ENCODE measurements at places on chromosomes 2 and 18.

DNA sequence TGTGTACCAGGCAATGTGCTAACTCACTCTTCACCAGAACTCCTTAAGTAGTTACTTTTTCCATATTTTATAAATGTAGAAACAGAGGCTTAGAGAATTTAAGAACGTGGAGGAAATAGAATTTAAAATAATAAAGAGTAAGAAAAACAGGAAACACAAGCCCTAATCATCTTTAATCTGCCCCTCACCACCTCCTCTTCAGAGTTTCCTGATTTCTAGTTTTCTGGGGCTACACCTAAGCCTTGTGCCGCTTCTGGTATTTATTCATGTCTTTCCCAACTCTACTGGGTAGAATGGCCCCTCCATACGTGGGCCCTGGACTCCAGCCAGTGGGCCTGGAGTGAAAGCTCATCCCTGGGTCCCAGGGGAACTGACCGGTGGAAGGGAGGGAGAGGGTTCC, 85.4 kb downstream of the RTN4 start:
- no peak for DNase-seq

GRCh38 chr2:204315236-204315662, 230.0 kb upstream of the PARD3B start:
- no peak for DNase-seq

DNA sequence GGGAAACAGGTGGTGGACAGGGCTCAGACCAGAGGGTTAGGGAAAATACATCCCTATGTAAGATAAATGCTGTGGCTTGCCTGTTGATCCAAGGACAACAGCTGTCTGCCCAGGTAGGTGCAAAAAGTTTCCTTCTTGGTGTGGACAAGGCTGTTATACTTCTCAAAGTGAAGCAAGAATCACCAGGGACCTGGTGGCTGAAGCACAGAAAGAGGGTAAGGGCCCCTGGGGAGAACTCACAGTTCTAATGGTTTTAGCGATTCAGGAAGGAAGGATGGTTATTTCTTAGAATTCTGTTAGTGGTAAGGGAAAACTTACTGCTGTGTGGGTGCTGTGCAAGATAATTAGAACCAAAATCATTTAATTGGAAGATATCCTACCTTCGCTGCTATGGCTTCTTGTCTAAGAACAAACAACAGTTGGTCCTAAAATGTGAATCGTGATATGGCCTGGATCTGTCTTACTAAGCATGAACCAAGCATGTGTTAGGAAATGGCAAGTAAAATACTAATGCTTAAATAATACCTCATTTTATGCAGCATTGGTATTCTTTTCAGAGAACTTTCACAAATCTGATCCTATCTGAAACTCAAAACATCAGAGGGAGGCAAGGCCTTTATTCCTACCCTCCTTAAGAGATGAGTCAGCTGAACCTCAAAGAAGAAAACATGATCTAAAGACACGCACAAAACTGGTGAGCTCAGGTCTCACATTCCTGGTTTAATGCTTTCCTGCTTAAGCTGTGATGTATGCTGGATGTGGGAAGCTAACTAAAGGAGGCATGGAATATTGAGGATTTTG, 159.2 kb upstream of the THUMPD2 start:
- DNase-seq, result no peak

GRCh38 chr2:224354632-224355211, 47.2 kb downstream of the FAM124B start:
- DNase-seq, result no peak

DNA sequence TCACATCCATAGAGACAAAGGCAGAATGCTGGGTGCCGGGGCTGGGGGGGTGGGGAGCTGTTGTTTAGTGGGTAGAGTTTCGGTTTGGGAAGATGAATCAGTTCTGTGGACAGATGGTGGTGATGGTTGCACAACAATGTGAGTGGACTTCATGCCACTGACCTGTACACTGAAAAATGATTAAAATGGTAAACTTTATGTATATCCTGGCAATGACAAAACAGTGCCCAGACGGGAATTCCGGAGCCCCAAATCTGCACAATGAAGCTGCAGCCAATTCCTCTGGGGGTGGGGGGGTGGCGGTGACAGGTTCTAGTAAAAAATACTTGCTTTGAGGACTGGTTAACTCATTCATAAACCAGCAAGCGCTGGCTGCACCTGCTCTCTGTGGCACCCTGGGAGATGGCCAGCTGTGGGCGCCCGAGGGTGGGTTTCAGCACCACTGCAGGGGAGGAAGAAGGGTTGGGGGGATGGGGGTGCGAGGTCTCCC, 81.8 kb upstream of the HPCAL1 start:
- DNase-seq, result no peak

GRCh38 chr18:59051470-59052165, 88.1 kb upstream of the SEC11C start:
- DNase-seq, result no peak

DNA sequence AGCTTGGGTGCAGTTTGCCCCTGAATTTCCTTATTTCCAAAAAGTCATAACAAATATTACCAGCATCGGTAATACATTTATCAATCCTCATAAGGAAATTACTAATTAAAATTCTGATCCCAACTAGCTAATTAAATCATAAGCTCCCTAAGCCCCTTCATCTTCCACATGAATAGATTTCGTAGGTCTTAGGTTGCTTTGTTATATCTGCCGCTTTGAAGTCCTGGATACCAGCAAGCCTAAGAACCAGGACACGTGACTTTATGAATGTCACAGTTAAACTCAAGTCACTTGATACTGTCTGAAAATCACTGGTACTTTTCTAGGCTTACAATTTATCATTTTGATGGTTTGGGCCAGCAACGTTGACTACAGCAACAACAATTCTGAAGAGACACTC, 134.8 kb upstream of the CAVIN2 start:
- DNase-seq, result no peak

DNA sequence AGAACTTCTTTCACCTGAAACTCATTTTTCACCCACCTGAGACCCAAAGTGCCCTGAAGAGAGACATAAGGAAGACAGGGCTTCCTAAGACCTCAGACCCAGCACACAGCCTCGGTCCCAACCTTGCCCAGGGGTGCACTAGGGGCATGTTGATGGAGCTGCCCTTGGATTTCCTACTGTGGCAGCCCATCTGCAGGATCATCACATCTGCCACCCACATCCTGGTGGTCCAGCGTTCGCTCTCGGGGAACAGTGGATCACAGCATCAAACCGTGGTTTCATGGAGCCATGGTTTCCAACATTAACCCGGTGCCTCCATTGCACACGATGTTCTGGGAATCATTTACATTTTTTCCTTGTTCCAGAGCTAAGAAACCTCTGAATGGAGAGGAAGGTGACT, 186.4 kb downstream of the TFCP2L1 start:
- no peak for DNase-seq

DNA sequence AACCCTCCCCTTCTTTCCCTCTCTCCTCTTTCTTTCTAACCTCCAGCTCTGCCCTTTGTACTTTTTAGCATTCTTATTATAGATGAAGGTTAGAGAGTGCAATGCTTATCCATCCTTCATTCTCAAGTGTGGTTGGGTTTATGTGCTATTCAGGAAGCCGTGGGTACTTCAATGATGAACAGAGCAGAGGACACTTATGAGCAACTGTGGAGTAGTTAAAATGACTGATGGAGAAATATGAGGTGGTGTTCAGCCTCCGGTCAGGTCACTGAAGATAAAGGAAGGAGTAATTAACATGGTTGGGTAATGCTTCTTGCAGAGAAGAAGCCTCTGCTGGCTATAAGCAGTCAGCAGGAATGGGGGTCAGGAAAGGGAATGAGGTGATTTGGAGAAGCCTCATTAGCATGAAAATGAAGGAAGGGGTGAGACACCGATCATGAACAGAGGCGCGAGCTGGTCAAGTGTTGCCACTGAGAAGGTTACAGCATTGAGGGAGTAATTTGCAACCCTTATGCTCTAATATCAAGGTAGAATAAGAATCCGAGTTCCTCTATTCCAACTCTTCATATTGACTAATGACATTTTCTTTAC, 174.7 kb downstream of the LPIN1 start:
- DNase-seq, result no peak

DNA sequence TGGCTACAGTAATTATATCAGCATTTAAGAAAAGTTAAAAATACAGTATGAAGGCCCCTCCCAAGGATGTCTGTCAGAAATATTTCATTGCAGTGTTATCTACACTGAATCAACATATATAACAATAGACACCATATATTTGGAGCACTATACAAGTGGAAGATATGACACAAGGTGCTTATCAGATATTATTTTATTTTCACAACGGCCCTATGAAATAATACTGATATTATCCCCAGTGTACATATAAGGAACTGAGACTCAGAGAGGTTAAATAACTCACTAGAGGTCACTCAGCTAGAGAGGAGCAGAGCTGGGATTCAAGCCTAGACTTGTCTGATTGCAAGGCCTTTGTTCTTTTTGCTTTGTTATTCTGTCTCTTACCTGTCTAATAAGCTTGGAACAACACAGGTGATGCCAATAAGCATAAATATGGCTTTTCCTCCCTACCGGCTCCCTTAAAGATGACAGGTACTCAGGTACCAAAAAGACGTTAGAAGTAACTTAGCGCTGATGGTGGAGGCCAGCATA, 4.7 kb upstream of the SLC40A1 start:
- no peak for DNase-seq

- DNase-seq, result no peak
Observed at GRCh38 chr2:197946562-197946961, 142.2 kb downstream of the PLCL1 start.

- no peak for DNase-seq
Observed at GRCh38 chr18:53601344-53601743, 623.1 kb downstream of the MBD2 start.

DNA sequence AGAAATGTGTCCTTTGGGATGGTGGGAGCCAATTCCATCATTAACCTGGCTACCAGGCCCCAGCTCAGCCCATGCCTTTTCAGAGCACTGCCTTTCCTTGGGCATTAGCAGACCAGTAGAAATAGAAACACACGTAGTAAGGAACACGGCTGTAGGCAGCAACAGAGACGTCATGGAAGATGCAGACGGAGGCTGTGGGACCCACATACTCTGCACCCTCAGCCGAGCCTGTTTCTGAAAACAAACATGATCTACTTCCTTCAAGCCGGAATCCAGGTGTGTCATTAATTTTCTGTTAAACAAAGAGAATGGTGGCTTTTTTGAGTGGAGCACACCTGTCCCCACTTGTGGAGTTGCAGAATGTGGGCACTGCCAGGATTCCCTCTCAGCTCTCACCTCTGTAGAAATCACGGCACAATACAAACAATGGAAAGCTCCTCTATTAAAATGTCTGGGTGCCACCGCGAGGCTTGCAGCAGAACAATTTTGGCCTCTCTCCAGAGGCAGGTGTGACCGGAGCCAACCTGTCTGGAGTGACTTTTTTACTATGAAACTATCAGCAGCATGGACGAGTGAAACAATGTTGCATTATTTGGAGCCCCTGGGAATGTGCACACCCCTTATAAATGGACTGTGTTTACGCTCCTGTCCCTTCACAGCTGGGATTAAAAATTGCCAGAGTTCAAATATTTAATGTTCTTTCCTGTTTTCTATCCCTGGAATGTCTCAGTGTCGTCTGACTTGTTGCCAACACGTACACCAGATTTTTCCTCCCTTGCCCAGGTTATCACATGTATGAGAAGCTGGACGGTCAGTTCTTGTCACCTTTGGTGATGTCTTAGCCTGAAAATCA, 31.7 kb downstream of the SPP2 start:
- DNase-seq, result no peak

DNA sequence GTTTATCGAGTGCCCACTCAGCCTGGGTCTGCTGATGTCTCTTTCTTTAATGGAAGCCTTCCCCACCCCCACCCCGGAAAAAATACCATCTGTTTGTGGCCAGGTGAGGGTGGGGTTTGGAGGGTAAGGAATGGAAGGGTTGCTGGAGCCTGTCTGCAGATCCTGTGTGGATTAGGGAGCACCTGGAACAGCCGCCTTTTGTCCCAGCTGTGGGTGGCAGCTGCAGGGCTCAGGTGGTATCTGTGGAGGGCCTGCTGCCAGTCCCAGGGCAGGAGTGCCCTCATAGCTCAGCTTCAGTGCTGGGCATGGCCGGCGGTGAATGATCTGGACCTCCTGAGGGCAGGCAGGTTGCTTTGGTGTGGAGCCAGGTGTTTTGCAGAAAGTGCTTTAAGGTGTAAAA, 45.3 kb downstream of the IMPA2 start:
- no peak for DNase-seq

- no peak for DNase-seq
Observed at GRCh38 chr18:8937160-8938094, 165.1 kb upstream of the NDUFV2 start.

- no peak for DNase-seq
Observed at GRCh38 chr2:215886022-215886421, 127.3 kb downstream of the MREG start.

DNA sequence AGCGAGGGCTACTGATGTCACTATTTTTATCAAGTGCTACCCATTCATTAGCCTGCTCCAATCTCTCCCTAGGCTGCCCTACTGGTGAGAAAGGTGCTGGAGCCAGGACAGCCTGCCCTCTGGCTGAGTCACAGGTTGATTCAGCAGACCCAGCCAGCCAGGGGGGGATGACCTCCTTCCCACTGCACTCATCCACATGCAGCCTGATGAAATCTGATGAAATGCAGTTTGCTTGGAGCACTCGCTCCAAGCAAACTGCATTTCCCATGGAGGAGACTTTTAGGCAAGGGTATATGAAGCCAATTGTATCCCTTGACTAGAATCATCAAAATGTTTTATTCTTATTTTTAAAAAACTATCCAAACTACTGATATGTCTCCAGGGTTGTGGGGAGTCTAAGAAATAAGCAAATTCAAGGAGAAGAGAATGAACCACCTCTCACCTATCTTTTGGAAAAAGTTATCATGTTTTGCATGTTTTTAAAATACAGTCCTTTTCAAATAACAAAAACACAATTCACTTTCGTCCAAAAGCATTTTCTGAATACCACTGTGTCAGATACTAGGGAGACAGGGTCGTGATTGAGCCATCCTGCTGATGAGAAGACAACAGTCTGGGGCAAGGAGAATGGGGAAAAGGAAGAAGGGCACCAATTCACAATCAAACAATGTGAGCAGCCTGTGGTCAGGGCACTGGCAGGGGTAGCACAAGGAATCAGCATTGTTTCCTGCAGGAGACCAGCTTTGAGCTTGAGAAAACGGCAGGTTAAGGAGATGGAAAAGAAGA, 128.3 kb downstream of the AFF3 start:
- no peak for DNase-seq

DNA sequence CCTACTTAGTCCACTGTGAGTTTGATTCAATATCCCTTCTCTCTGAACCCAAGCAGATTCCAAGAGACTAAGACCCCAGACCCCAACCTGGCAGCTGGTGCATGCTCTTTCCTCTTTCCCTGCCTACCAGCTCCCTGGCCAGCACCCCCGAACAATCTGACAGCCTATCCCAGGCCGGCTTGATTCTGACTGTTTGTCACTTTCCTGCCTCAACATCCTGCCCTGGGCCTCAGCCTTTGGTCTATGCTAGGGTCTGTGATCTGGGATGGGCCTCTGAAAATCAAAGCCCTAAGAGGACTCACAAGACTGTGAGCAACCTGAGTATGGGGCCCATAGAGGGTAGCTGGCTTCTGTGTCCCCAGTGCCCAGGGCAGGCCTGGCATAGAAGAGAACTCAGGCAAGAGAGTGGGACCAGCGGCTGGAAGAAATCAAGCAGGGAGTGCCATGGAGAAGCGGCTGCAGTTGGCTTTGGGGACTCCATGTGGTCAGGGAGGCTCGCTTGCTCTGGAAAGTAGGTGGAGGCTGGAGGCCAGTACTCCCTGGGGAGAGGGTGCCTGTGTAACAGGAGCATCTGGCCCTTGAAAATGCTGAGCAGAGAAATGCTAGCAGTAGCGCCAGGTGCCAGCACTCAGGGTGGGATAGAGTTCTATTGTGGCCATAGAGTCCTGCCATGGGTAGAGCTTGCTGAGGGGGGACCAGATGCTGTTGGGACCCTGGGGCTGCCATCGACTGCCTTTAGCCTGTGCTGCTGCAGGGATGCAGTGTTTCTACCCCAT, 343.9 kb downstream of the DYSF start:
- DNase-seq, result no peak

All from stimulated activated CD8-positive, alpha-beta memory T cell treated with anti-CD3 and anti-CD28 coated beads, Interleukin-7, amount 100 ng/mL, for 1 hour (primary cell).